Activated gamma-delta T cell (primary cell): ENCODE measurements at places on chromosomes 13 and 19.

DNA sequence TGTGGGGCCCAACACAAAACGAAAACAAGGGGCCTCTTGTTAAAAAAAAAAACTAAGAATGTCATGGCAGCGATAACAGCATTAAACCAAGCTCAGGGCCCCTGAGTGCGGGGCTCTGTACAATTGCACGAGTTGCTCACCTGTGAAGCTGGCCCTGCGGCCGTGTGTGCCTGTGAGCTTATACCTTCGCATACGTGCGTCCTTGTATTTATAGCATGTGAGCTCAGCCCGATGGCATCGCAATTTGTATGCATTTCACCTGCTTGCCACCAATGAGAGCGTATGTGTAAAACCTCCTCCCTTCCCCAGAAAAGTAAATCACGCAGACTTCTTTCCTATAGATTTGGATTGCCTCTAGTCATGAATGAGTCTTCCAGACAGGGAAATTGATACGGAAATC is 17.1 kb downstream of the HNRNPM start:
- no peak for DNase-seq

- no peak for DNase-seq
These were observed 54.6 kb downstream of the ATP11A start for GRCh38 chr13:112744168-112745021.

DNA sequence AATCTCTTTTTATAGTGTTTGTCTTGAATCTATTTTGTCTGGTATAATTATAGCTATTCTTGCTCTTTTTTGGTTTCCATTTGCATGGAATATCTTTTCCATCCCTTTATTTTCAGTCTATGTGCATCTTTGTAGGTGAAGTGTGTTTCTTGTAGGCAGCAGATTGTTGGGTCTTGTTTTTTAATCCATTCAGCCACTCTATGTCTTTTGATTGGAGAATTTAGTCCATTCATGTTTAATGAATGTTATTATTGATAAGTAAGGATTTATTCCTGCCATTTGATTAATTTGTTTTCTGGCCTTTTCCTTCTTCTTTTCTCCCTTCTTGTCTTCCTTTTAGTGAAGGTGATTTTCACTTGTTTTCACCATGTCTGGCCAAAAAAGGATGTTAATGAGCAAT is 11.7 kb upstream of the ZDHHC20 start:
- DNase-seq, result no peak

- no peak for DNase-seq
These were observed 9.8 kb downstream of the TEX30 start for GRCh38 chr13:102763741-102764140.

DNA sequence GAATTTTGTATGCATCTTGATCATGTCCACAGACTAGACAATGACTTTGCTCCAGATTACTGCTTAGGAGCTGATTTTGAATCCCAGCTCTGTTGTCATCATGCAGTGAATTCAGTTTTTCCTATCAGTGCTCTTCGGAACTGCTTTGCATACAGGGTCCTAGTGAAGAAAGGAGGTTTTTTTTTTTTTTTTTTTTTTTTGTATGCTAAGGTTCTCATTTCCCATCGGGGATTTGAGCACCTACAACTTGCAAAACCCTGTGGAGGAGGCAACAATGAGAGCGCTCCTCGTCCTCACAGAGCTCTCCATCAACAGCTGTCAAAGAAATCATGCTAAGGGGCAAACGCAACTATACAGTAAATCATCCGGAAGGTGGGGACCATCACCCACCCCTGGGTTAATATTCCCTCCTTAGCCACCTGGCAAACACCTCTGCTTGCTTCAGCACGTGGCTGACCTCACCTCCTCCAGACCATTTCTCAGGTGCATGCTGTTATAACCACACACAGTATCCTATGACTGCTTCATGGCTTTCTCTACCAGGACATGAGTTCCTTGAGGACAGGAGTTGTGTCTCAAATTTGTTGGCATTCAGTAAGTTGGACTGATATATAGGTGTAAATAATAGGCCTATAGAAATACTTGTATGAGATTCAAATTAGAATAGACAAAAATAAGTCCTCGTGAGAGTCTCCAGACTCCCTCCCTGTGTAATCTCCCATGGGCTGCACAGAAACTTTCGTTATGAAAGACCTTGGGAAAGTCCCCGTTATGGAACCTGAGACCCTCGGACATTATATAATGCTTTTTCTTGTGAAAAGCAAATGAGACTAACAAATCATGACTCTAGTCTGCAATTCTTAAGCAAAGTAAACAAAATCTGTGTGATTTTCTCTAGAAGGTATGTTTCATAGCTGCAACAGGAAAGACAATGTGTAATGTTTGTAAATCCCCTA is 113.8 kb downstream of the KATNAL1 start:
- no peak for DNase-seq
